ENCODE measurements at places on chromosomes 7 and 10. TPM values are rescaled to one million over a fixed set of nuclear protein-coding genes. Genes with fewer than 3 reads are reported as not detected.
A peak's percentile ranks its signal among the peaks of the same experiment; 100 is the strongest.

- H3K4me3 ChIP-seq: no peak overlapping the region
- H3K27ac ChIP-seq: no peak overlapping the region
- H3K27me3 ChIP-seq: no peaks in the 10 kb centered on the region
These were observed 95.1 kb downstream of the MACC1 start for GRCh38 chr7:20122073-20122472.

- DNase-seq: no peak
- no peak overlapping the region for H3K27ac ChIP-seq
- H3K4me1 ChIP-seq: no peaks in the 10 kb centered on the region
- no peaks in the 10 kb centered on the region for H3K27me3 ChIP-seq
- H3K4me3 ChIP-seq: no peak overlapping the region
These were observed 485.1 kb downstream of the GLRX3 start for GRCh38 chr10:130621231-130621775.

DNA sequence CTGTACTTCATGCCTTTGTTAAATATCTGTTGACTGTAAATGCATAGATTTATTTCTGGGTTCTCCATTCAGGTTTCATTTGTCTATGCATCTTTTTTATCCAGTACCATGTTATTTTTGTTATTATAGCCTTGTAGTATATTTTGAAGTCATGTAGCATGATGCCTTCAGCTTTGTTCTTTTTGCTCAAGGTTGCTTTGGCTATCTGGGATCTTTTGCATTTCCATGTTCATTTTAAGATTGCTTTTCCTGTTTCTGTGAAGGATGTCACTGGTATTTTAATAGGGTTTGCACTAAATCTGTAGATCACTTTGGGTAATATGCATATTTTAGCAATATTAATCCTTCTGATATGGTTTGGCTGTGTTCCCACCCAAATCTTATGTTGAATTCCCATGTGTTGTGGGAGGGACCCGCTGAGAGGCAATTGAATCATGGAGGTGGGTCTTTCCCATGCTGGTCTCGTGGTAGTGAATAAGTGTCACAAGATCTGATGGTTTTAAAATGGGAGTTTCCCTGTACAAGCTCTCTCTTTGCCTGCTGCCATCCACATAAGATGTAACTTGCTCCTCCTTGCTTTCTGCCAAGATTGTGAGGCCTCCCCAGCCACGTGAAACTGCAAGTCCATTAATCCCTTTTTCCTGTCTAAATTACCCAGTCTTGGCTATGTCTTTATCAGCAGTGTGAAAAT is 302.8 kb upstream of the SEMA3C start:
- H3K36me3 ChIP-seq: no peaks in the 10 kb centered on the region
- H3K27ac ChIP-seq: no peak overlapping the region
- H3K4me3 ChIP-seq: no peak overlapping the region
- no peaks in the 10 kb centered on the region for H3K27me3 ChIP-seq
- DNase-seq: no peak

DNA sequence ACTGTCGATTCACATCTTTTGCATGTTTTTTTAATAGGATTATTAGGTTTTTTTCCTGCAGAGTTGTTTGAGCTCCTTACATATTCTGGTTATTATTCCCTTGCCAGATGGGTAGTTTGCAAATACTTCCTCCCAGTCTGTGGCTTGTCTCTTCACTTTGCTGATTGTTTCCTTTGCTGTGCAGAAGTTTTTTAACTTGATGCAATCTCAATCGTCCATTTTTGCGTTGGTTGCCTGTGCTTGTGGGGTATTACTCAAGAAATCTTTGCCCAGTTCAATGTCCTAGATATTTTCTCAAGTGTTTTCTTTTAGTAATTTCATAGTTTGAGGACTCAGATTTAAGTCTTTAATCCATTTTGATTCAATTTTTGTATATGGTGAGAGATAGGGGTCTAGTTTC is 95.4 kb downstream of the TBXAS1 start:
- H3K4me3 ChIP-seq: no peak overlapping the region
- no peaks in the 10 kb centered on the region for H3K27me3 ChIP-seq
- no peaks in the 10 kb centered on the region for H3K36me3 ChIP-seq

GRCh38 chr7:38367301-38367890 is 94.0 kb upstream of the TARP start:
- no peak overlapping the region for H3K4me3 ChIP-seq
- H3K27ac ChIP-seq: no peak overlapping the region
- H3K4me1 ChIP-seq: no peaks in the 10 kb centered on the region
- no peak for DNase-seq
- no peaks in the 10 kb centered on the region for H3K27me3 ChIP-seq

DNA sequence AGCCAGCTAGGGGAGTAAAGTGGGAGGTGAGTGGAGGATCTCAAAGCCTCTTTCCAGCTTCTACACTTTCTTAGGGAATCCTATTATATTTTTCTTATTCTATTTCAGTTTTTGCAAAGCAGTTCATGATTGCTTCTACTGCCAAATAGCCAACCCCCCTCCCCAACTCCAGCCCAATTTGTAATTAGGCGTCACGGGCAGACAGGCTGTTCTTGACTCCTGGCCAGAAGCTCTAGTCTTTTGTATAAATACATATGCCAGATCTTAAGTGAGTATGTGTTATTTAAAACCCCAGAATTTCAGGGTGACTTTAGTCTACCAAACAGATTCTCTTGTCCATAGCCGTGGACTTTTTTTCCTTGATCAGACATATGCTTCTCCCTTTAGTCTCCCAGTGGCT is 255.2 kb downstream of the BUB3 start:
- no peak overlapping the region for H3K27ac ChIP-seq
- H3K4me3 ChIP-seq: no peak overlapping the region
- H3K36me3 ChIP-seq: no peaks in the 10 kb centered on the region
- no peaks in the 10 kb centered on the region for H3K4me1 ChIP-seq
- DNase-seq: peak; percentile 88
- peaks cover 6% of the 10 kb centered on the region for H3K27me3 ChIP-seq

DNA sequence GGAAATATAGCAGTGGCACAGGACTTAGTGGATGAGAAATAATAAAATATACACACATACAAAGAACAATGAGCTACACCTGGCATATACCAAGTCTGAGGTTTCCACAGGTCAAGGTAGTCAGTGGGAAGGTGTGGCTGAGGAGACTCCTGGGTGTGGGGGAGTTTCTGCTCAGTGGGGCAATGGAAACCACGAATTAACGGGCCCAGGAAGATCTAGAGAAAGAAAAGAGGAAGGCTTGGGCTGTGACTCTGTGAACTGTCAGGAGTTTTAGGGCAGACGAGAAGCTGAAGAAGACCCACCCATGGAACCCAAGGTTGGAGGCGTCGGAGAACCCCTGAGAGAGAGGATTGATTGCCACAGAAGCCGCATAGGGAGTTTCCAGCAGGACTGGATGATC is 196.5 kb downstream of the HERPUD2 start:
- H3K4me3 ChIP-seq: no peak overlapping the region
- H3K4me1 ChIP-seq: no peaks in the 10 kb centered on the region
- no peaks in the 10 kb centered on the region for H3K27me3 ChIP-seq
- no peak overlapping the region for H3K27ac ChIP-seq
- no peak for DNase-seq
- no peaks in the 10 kb centered on the region for H3K36me3 ChIP-seq

- no peak for DNase-seq
- H3K27me3 ChIP-seq: no peaks in the 10 kb centered on the region
- H3K4me1 ChIP-seq: no peaks in the 10 kb centered on the region
- no peak overlapping the region for H3K27ac ChIP-seq
- H3K36me3 ChIP-seq: no peaks in the 10 kb centered on the region
These were observed 69.6 kb upstream of the RELN start for GRCh38 chr7:104059103-104059502.

GRCh38 chr7:117068511-117069145 is 115.3 kb downstream of the ST7 start:
- no peak overlapping the region for H3K27ac ChIP-seq
- no peak overlapping the region for H3K4me3 ChIP-seq
- H3K4me1 ChIP-seq: peaks cover 11% of the 10 kb centered on the region
- H3K27me3 ChIP-seq: no peaks in the 10 kb centered on the region
- DNase-seq: no peak
- no peaks in the 10 kb centered on the region for H3K36me3 ChIP-seq

DNA sequence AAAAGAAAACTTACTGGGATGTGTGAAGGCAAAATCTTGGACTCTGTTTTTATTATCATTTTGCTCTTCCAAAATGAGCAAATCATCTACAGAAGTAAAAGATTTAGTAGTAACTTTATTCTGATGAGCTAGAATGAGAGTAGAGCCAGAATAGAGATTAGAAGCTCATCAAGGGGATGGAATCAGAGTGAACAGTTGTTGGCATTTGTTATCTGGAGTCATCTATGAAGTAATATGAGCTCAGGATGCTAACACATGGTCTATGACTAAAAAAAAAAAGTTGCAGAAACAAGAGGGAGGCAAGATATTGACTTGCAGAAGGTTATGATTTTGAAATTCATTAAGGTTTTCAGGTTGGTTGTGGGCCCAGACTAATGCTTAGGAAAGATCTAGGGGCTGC is 409.1 kb upstream of the ETV1 start:
- H3K27ac ChIP-seq: no peak overlapping the region
- H3K27me3 ChIP-seq: no peaks in the 10 kb centered on the region
- no peaks in the 10 kb centered on the region for H3K4me1 ChIP-seq
- DNase-seq: no peak

GRCh38 chr10:113301342-113301984 is 251.4 kb upstream of the HABP2 start:
- no peaks in the 10 kb centered on the region for H3K27me3 ChIP-seq
- no peaks in the 10 kb centered on the region for H3K36me3 ChIP-seq
- H3K27ac ChIP-seq: no peak overlapping the region
- H3K4me1 ChIP-seq: peaks cover 3% of the 10 kb centered on the region
- no peak for DNase-seq

DNA sequence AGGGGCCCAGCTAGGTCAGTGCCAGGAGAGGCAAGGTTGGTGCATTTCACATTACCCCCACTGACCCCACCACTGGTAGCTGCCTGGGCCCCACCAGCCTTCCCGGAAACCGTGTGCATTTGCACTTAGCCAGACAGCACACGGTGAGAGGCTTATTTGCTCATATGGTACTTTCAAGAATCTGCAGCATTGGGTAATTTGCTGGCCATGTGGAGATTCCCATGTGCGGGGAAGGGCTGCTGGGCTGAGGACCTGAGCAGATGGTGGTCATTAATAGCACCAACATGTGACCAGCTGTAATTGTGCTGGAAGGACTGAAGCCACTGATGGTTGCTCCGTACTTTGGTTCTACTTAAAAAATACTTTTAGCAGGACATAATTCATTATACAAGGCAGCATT is 323.8 kb downstream of the DPP6 start:
- DNase-seq: no peak
- H3K27ac ChIP-seq: no peak overlapping the region
- no peak overlapping the region for H3K4me3 ChIP-seq
- no peaks in the 10 kb centered on the region for H3K4me1 ChIP-seq
- no peaks in the 10 kb centered on the region for H3K36me3 ChIP-seq

DNA sequence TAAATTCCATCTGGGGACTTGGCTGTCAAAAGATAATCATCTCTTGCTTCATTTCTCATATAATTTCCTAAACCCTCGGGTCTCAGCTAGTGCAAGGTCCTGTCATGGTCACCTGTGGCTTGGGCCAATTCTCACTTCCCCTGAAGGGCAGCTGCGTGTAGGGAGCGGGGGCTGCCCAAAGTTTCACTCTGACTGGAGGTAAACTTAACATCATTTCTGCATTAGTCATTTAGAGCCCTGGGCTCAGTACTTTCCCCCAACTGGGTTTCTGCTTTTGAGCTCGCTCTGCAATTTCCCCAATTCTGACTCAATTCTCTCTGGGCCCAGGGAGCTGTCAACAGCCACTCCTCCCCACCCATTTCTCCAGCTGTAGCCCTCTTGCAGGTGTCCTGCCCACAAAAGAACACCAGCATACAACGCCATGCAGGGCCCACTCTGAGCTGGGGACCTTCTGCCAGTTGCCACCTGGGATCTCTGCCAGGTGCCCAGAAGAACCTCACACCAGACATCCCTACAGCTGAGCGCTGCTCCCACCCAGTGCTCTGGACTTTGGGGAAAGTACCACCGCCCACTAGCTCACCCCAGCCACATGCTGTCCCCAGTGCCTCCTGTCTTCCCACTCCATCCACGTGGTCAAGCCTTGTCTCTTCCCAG is 37.9 kb downstream of the VOPP1 start:
- no peak overlapping the region for H3K4me3 ChIP-seq
- DNase-seq: no peak
- H3K27me3 ChIP-seq: no peaks in the 10 kb centered on the region
- no peaks in the 10 kb centered on the region for H3K36me3 ChIP-seq
- peaks cover 23% of the 10 kb centered on the region for H3K4me1 ChIP-seq

GRCh38 chr7:45220846-45221618 is 63.4 kb downstream of the RAMP3 start:
- no peaks in the 10 kb centered on the region for H3K27me3 ChIP-seq
- no peak overlapping the region for H3K4me3 ChIP-seq
- H3K36me3 ChIP-seq: no peaks in the 10 kb centered on the region

GRCh38 chr7:157153260-157153659 is 14.5 kb downstream of the UBE3C start:
- peaks cover 10% of the 10 kb centered on the region for H3K4me1 ChIP-seq
- DNase-seq: no peak
- no peak overlapping the region for H3K27ac ChIP-seq
- H3K27me3 ChIP-seq: no peaks in the 10 kb centered on the region

- no peak for DNase-seq
- H3K4me1 ChIP-seq: no peaks in the 10 kb centered on the region
- H3K4me3 ChIP-seq: no peak overlapping the region
- H3K27ac ChIP-seq: no peak overlapping the region
These were observed 1.7 kb downstream of the CFAP43 start for GRCh38 chr10:104230490-104230889.

GRCh38 chr7:130673066-130673465 is 4.5 kb upstream of the COPG2 start:
- H3K27ac ChIP-seq: no peak overlapping the region
- DNase-seq: no peak
- no peaks in the 10 kb centered on the region for H3K4me1 ChIP-seq
- no peaks in the 10 kb centered on the region for H3K27me3 ChIP-seq
- H3K36me3 ChIP-seq: no peaks in the 10 kb centered on the region
- H3K4me3 ChIP-seq: no peak overlapping the region

DNA sequence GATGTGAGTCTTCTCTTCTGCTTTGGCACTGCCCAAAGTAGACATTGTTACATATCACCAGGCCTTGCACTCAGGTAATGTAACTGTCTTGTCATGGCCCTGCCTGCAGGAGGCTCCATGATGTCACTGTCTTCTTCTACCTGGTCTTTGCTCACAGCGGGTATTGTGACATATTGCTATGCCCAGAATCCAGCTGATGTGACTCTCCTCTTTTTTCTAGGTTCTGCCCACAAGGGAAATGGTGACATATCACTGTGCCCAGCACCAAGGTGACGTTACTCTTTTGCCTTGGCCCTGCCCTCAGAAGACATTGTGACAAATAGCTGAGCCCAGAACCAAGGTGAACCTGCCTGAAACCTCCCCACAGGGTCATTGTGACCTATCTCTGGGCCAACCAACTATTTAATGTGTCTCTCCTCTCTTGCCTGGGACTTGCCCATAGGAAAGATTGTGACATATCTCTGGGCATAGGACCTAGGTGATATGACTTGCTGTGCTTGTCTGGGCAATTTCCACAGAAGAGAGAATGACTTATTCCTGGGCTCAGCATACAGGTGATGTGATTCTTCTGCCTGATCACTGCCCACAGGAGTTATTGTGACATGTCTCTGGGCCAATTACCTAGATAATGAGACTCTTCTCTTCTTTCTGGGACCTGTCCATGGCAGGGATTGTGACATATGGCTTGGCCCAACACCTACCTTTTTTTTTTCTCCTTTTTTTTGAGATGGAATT is 26.5 kb upstream of the ZNF107 start:
- H3K4me1 ChIP-seq: no peaks in the 10 kb centered on the region
- no peak for DNase-seq
- H3K4me3 ChIP-seq: no peak overlapping the region
- no peaks in the 10 kb centered on the region for H3K36me3 ChIP-seq

IL15RA gene
- total RNA-seq: 40.0 TPM

ENKUR gene
- 13.7 TPM for total RNA-seq

GIMAP4 gene
- 49.0 TPM for total RNA-seq

ZNF425 gene
- 1.7 TPM for total RNA-seq

PDK4 gene
- 86.9 TPM for total RNA-seq

ABCB4 gene
- total RNA-seq: 0.68 TPM

ATXN7L1 gene
- total RNA-seq: 12.2 TPM

CFAP70 gene
- total RNA-seq: 11.2 TPM

Data from lung (tissue), 17 donors.